ENCODE measurements at places on chromosomes 5 and 9.

GRCh38 chr5:147336876-147337275 lies 102.0 kb downstream of the STK32A start:
- no peak for DNase-seq

GRCh38 chr5:92543201-92543600 lies 1037.8 kb downstream of the NR2F1-AS1 start:
- DNase-seq = no peak

GRCh38 chr5:55991768-55992486 lies 2.8 kb downstream of the IL6ST start:
- DNase-seq = no peak

GRCh38 chr9:31790720-31791119 lies 593.7 kb upstream of the ACO1 start:
- no peak for DNase-seq

GRCh38 chr5:158874792-158875191 lies 224.9 kb downstream of the EBF1 start:
- DNase-seq = no peak

DNA sequence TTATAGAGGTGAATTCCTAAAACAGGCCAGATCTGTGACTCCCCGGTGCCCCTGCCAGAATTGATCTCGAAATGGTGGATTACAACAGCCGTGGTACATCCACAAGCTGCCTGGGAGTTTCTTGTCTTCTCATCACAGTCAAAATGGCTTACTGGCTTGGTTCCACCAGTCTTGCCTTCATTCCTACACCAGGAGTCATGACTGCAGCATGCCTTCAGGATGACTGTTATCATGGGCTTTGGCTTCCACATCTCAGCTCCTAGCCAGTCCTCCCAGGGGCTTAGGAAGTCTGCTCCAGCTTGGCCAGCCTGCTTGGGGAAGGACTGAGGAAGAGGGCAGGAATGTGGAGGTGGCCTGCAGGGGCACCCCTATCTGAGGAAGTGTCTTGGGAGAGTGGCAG lies 132.9 kb upstream of the NR3C1 start:
- DNase-seq = no peak

DNA sequence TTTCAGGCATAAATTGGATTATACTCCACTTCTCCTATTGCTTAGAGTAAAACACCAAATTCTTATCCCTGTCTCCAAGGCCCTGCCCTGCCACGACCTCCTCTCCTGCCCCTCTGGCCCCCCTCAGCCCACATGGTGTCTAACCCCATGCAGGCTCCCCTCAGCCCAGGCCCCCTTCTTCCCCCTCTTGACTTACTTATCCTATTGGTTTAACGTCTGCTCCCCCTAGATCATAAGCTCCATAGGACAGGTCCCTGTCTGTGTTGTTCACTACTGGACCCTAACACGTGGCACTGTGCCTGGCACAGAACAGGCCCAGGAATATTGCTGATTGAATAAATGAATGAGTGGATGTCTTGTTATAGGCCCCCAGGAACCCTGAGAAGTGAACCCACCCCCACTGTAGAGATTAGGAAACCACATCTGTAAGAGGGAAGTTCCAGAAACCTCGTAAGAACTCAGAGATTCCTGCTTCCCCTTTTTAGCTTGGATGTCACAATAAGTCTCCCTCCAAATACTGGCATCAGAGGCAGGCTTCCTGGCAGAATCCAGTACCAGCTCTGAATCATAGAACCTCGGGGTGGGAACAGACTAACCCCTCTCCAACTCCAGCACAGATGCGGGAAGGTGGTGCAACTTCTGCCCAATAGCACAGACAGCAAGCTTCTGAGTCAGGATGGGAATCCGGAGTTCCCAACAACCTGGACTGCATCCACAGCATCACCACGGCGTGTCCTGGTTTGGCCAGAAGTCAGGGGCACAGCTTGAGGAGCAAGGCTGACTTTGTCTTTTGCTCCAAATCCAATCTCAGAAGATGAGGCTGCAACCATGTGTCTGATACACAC lies 31.5 kb downstream of the HRH2 start:
- no peak for DNase-seq

DNA sequence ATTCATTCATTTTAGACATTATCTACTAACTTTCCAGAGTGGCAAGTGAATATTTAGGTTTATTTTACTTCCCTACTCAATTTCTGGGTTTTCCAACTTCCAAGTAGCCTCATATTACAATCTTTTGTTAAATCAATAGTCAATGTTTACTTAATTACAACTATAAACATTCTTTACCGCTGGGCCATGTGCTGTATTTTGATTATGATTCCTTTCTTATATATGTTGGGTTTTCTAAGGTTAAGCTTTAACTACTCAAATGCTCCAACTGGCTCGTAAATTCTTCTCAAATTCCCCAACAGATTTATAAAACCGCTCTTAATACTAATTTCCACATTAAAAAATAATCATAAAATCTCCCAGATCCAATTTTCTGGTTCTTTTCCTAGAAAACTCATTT lies 110.1 kb upstream of the ABCA1 start:
- no peak for DNase-seq

DNA sequence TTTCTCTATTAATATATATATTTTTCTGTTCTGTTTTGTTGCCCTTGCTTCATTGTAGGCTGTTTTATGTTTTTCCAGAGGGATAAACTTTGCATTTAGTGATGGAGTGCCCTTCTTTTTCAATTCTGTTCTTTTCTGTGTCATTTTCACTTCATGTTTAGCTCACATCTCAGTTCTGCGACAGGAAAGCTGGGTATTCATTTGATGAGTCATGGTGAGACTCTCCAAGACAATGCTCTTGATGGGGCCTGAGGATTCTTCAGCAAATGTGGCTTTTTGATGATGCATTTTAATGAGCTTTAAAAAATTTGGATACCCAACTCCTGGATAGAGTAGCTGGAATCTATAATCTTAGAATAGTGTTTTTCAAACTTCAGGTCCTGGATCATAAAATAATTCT lies 56.5 kb upstream of the SPATA31D4 start:
- DNase-seq = no peak
